Activated T-cell treated with anti-CD3 and anti-CD28 coated beads, Interleukin-2, amount 50 U/mL, for 1 hour (primary cell): ENCODE measurements at places on chromosomes 16 and 17.

- no peak for DNase-seq
These were observed 4.2 kb upstream of the PLXDC1 start for GRCh38 chr17:39155654-39156053.

DNA sequence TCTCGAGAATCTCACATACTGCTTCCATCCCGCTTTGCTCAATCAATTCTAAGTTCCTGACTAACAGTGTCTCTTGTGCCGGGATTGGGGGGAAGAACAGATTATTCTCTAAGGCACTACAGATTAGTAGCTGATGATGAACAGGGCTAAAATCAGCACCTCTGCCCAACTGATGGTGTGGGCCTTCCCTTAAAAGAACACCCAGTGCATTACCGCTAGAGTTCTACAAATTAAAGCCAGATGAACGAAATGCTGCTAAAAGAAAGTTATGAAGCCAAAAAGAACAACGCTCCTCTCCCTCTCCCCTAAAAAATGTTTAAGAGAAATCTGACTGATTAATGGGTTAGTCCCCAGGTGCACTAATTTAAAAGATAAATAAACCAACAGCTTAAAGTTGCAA, 4.4 kb downstream of the CDC27 start:
- no peak for DNase-seq

DNA sequence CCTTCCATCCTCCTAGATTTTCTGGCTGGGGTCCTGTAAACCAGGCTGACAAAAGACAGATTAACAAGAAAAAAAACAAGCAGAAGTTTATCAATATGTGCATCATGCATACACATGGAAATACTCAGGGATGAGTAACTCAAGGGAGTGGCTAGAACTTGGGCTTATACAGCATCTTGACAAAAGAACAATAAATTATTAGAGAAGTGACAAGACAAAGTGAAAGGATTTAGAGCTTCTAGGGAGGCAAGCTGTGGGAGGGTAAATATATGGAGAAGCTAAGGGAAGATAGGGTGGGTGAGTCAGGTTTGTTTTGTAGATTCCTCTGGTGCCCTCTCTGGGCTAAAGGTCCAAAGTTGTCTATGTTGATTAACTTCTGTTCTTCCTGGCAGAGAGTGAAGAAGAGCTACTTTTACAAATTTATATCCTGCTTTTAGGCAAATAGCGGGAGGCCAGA, 48.0 kb upstream of the NDRG4 start:
- DNase-seq: no peak

- DNase-seq: peak; percentile 46
These were observed 9.0 kb downstream of the NOG start for GRCh38 chr17:56602292-56603130.

GRCh38 chr16:3038256-3038655, 1.5 kb upstream of the BICDL2 start:
- DNase-seq: no peak

DNA sequence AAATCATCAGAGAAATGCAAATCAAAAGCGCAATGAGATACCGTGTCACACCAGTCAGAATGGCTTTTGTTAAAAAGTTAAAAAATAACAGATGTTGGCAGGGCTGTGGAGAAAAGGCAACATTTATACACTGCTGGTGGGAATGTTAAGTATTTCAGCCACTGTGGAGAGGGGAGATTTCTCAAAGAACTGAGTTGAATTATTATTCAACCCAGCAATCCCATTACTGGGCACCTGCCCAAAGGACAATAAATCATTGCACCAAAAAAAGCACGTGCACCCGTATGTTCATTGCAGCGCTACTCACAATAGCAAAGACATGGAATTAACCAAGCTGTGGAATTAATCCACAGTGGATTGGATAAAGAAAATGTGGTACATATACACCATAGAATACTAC, 204.7 kb downstream of the HS3ST4 start:
- no peak for DNase-seq
